Activated CD8-positive, alpha-beta memory T cell treated with anti-CD3 and anti-CD28 coated beads, Interleukin-2, amount 10 ng/mL, durations not matched to agents 7 days and 5 days (primary cell): ENCODE measurements at places on chromosomes 2 and 18.
A peak's percentile ranks its signal among the peaks of the same experiment; 100 is the strongest.

DNA sequence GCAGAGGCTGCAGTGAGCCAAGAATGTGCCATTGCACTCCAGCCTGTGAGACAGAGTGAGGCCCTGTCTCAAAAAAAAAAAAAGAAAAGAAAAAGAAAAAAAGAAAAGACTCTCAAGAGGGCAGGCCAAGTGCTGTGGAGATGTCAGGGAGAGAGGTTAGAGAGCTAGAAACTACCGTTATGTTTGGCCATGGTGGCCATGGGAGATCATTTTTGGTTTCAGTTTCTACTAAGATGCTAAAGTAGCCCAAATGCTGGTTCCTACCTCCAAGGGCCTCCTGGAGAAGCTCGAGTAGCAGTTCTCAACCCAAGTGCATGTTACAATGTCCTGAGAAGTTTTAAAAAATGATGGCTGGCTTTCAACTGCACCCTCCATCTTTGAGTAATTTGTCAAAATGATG, 47.4 kb upstream of the TCF4 start:
- DNase-seq, result no peak

DNA sequence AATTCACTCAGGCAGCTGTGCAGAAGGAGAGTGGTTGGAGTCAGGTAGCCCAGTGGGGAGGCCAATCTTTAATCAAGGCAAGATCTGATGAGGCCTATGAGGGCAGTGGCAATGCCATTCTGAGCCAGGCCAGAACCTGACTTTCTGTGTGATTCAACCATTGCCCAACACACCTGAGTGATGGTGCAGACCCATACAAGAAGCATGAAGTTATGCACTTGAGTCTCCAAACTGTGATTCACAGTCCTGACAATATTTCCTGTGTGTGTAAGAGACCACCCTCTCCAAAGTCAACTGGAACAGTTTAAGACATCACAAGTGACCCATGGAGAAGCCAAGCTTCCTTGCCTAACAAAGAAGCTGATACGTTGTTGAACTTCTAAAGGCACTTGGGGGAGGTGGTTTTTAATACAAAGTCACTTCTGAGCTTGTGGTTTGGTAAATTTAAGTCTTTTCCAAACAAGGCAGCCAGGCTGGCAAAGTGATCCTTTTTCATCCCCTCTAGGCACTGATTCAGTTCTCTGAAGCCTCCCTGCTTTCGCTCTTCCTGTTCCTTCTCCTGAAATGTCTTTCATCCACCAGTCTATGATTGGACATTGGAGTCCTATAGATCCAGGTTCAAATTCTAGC, 49.0 kb downstream of the VSNL1 start:
- DNase-seq, result no peak

GRCh38 chr2:165357758-165358157, 111.7 kb upstream of the CSRNP3 start:
- no peak for DNase-seq

GRCh38 chr18:22106536-22107292, 62.7 kb upstream of the GATA6 start:
- DNase-seq, result no peak

GRCh38 chr2:157509744-157510143, 65.9 kb upstream of the CYTIP start:
- no peak for DNase-seq

DNA sequence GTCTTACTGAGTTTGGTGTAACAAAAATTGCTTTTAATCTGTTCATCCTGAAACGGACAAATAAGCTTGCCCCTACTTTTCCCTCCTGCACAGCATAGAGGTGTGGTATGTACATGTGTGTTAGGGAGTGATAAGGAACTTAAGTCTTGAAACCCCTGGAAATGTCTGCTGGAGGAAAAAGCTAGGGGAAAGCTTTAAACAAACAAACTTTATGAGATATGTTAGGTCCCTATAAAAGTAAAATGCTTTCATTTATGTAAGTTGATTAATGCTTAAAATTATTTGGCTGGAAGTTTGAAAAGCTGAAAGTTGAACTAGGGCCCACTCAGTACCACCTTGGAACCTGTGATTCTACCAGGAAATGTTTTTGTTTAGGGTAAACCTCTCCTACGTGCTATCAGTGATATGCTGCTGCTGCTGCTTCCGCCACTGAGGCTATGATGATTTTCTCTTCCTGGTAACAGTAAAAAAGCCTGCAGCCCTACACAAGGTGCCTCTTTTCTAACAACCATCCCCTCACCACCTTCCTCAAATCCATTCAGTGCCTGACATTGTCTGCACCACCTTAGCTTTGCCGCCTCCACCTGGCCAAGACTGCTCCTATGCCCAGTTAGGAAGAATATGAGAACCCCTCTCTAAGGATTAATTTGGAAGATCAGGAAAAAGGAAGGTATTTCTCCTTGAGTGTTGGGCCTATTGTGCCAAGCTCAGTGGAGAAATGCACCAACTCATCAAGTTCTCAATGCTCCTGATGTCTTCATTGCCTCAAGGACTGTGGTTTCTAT, 2.5 kb upstream of the YES1 start:
- DNase-seq, result no peak

- no peak for DNase-seq
These were observed 65.0 kb downstream of the BABAM2 start for GRCh38 chr2:27955384-27956161.

- DNase-seq, result peak; percentile 42
These were observed 92.9 kb downstream of the SH3BP4 start for GRCh38 chr2:235044501-235045271.

DNA sequence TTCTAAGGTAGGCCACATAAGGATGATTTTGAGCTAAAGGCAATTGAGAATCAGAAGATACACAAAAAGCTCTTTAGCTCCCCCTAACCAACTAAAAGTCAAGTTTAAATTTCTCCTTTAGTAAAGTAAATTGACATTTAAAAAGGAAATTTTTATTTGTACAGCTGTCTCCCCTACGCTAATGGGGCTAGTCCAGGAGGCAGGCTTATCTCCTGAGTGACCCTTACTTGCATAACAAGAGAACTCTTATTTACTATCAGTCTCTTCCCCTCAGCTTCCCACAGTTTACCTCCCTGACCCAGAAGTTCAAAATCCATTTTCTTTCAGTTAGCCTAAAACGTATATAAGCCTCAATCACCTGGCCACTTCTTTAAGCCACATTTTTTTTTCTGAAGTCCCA, 1002.8 kb upstream of the NRXN1 start:
- DNase-seq, result no peak

- DNase-seq, result no peak
These were observed 523.8 kb upstream of the TNP1 start for GRCh38 chr2:217383620-217384019.

- DNase-seq, result no peak
These were observed 114.7 kb downstream of the TNS1 start for GRCh38 chr2:217887841-217888701.

- DNase-seq, result no peak
These were observed 163.2 kb upstream of the CYRIA start for GRCh38 chr2:16828828-16829160.

DNA sequence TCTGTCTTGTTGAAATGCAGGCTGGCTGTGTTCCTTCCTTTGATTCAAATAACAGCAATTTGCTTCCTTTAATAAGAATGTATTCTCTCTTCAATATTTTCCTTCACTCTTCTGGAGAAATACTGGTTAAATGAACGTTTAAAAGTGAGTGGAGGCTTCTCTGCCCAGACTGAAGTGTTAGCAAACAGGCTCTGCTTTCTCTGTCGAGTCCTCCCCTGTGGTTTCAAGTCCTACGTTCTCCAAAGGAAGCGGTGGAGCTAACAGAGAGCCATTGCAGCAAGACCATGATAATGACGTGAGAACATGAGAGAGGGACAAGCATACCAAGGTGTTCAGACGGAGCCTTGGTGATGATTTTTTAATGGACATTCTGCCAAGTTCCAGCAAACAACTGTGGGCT, 26.2 kb upstream of the PID1 start:
- no peak for DNase-seq

GRCh38 chr2:210445732-210446131, 30.8 kb downstream of the LANCL1 start:
- no peak for DNase-seq

- DNase-seq, result no peak
These were observed 11.0 kb downstream of the TANK start for GRCh38 chr2:161170958-161171932.

GRCh38 chr2:8529706-8530277, 152.1 kb upstream of the ID2 start:
- DNase-seq, result no peak

GRCh38 chr2:1747065-1747941, 3.0 kb upstream of the PXDN start:
- DNase-seq, result no peak

GRCh38 chr18:7941533-7941932, 374.4 kb downstream of the PTPRM start:
- no peak for DNase-seq

DNA sequence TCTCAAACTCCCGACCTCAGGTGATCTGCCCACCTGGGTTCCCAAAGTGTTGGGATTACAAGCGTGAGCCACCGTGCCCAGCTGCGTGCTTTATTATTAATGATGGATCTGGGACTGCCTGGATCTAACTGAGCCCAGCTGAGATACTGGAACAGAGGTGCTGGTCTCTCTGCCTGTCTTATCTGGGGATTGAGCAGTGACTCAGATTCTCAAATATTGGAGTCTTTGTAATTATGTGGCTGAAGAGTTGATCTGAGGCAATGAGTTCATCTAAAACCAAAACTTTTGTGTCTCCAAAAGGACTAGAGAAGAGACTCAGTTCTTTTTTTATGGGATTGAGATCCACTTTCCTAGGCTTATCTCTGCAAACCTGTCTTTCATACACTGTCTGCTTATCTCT, 16.3 kb downstream of the PLEKHB2 start:
- DNase-seq, result no peak

GRCh38 chr2:46540496-46541331, 61.3 kb downstream of the TMEM247 start:
- DNase-seq, result no peak

- no peak for DNase-seq
These were observed 161.6 kb downstream of the ST6GAL2 start for GRCh38 chr2:106724301-106724794.

DNA sequence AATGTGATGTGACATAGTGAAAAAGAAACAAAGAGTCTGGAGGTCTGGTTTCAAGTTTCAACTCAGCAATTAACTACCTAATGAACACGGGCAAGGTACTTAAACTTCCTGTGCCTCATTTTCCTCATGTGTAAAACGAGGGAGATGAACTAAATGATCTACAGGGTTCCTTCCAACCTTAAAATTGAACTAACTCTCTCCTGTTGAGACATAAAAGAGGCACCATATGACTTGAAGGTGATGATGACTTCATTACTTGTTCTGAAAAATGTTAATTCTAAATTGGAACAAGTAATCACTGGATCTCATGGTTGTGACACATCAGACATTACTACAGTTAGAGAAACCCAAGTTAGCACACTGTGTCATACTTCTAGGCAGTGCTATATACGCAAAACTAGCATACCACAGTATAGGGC, 8.9 kb upstream of the REL start:
- no peak for DNase-seq

GRCh38 chr18:47993409-47993808, 63.0 kb upstream of the SMAD2 start:
- no peak for DNase-seq

- DNase-seq, result no peak
These were observed 39.3 kb upstream of the EPB41L3 start for GRCh38 chr18:5582849-5583681.

GRCh38 chr2:66303471-66303870, 131.5 kb upstream of the MEIS1 start:
- no peak for DNase-seq

GRCh38 chr2:43493954-43494353, 101.9 kb downstream of the THADA start:
- DNase-seq, result no peak

DNA sequence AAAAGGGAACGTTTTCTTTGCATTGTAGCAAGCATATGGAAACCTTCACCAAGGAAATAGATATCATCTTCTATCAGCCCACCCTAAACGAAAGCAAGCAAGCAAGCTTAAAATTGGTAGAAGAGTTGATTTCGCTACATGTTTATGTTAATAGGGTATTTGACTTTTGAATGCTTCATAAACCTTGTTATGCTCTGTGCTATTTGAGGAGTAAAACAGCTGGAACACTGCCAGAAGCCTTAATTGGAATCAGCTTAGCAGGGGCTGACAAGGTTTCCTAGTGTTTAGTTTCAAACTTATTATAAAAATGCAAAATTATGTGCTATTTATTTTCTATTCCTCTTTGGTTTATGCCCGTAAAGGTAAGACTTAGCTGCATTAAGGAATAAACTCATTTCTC, 70.6 kb upstream of the LINC00305 start:
- no peak for DNase-seq

DNA sequence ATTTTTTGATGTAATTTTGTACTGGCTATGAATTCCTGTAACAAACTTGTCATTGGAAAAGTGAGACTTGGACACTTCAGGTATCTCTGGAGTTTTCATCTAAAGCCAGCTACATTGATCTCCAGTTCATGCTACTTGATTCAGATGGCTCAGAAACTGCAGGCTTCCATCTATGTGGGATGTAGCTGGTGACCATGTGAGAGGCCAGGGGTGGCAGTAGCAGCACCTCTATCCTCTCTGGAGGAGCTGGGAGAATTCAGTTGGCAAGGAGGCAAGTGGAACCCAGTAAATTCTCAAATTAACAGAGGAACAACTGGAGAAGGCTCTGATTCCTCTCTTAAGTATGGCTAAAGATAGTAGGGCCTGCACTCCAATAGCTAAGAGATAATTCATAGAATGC, 10.0 kb upstream of the SPTBN1 start:
- DNase-seq, result no peak

- no peak for DNase-seq
These were observed 52.8 kb upstream of the RTN4 start for GRCh38 chr2:55103046-55103445.

DNA sequence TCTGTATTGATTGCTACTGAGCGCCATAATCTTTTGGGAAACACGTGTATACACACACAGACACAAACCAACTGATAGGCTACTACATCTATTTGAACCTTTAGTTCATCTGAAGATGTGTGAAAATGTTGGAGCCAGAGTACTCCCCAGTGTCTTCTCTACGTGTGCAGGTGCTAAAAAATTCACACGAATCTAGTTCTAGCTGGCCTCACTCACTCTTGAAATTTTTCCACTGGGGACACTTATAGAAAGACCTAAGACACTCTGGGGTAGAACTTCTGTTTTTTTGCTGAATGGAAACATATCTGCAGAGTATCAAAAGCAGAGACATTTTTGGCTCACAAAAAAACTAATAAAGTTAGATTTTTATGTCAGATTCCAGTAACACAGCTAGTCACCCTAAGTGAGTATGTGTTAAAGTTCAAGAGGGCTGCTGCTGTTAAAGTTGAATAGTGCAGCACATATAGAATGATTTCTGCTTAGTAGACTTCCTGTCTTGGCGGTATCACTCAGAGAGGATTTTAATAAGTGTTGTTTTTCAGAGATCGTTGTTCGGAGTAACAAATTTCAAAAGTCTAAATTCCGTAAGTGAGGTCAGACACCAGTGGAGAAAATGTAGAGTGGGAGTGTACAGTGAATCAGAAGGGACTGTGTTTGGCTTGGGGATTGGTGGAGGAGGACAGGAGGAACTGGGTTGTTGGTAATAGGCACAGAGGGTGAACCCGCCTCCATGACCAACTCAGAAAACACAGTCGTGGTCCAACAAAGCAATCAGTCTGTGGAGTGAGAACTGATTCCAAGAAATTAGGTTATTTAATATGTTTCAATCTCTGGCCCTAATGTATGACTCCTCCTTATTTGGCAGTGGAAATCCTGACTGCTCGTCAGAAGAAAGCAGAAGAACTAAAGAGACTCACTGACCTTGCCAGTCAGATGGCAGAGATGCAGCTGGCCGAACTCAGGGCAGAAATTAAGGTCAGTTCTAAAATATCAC, 43.1 kb downstream of the KCTD18 start:
- peak; percentile 50 for DNase-seq
